ENCODE measurements at places on chromosomes 6 and 20.

DNA sequence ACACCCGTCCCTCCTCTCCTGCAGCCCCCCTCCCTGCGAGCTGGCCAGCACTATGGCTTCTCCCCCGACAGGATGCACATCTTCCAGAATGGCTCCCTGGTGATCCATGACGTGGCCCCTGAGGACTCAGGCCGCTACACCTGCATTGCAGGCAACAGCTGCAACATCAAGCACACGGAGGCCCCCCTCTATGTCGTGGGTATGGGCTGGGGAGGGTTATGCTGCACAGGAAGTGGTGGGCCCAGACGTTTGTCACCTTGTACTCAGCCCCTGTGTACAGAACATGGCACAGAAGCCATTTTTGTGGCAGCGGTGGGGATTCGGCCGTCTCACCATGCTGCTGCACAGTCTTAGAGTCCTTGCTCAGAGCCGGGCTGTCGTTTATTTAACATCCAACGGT is 29.0 kb upstream of the SRF start:
- DNase-seq: no peak

DNA sequence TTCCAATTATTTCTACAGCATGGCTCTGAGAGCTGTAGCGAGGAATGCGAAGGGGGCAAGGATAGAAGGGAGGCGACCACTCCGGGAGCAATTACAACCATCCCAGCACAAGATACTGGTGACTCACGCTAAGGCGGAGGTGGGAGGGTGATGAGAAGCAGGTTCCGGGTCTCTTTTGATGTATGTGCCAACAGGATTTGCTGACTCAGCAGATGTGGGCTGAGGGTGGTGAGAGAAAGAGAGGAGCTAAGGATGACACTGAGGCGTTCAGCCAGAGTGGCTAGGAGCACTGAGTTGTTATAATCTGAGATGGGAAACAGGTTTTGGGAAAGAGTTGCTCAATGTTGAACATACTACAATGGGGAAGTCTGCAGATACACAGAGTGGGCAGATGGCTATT is 9.3 kb upstream of the TXNDC5 start:
- peak; percentile 10 for DNase-seq

- DNase-seq: no peak
These were observed 160.0 kb downstream of the PLCB4 start for GRCh38 chr20:9228774-9229450.

DNA sequence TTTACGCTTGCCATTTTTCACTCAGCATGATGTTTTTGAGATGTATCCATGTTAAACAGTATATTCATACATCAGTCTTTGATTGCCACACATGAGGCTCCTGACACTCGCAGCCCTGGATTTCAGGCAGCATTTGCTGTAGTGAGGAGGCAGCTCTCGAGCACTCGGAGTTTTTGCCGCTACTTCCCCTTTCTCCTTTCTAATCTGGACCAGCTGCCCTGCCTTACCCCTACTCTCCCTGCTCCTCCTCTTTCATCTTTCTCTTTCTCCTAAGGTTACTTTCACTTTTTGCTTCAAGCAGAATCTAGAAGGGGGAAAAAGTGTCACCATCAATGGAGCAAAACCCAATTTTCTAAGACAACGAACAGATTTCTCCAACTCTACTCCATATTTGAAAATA is 5.9 kb upstream of the CST3 start:
- peak; percentile 78 for DNase-seq

- no peak for DNase-seq
These were observed 214.6 kb upstream of the SNX9 start for GRCh38 chr6:157608221-157609075.

GRCh38 chr20:32777177-32777956 is 15.2 kb downstream of the DNMT3B start:
- no peak for DNase-seq

DNA sequence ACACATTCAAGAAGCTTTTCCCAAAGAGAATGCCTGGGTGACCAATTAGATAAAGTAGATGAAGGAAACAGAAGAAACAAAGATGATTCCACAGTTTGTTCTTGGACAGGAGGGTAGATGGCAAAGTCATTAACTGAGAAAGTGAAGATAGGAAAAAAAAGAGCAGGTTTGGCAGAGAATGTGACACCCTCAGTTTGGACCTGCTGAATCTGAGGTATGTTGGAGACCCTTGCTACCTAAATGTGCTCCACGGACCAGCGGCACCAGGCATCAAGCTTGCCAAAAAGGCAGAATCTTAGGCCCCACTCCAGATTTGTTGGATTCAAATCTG is 49.7 kb downstream of the ARHGAP18 start:
- DNase-seq: no peak

DNA sequence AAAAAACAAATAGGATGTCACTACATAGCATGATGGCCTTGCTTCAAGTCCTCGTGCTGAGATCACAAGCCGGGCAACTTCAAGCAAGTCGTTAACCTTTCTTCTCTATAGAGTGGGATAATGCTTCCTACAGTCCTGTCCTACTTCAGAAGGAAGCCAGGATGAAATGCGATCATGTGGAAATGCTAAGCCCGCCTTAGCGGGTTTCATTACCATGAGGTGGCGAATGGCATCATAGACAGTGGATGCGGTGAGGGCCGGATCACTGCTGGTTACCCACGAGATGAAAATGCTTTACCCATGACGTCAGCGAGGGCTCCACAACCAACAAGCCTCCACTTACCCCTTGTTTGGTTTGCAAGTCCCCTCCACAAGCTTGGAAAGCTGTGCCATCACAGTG is 206.4 kb downstream of the TBXT start:
- DNase-seq: no peak

GRCh38 chr20:62820208-62820961 is 3.5 kb downstream of the COL9A3 start:
- DNase-seq: no peak

DNA sequence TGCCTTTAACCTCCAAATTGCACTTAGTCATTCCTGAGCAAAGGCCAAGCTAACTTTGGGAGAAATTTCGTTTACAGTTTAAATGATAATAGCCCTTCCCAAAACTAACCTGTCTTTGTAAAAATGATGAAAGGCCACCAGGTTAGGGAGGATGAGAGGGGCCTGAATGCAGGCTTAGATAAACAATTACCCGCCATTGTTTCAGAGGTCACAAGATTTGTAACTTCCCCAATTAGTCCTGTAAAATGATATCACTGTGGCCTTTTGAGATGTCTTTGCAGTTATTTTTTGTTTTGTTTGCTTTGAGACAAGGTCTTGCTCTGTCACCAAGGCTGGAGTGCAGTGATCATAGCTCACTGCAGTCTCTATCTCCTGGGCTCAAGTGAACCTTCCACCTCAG is 26.3 kb downstream of the GNL1 start:
- DNase-seq: peak; percentile 67

GRCh38 chr20:5686384-5687105 is 63.7 kb upstream of the SHLD1 start:
- no peak for DNase-seq

- no peak for DNase-seq
These were observed 153.5 kb upstream of the MLN start for GRCh38 chr6:33957131-33957891.

DNA sequence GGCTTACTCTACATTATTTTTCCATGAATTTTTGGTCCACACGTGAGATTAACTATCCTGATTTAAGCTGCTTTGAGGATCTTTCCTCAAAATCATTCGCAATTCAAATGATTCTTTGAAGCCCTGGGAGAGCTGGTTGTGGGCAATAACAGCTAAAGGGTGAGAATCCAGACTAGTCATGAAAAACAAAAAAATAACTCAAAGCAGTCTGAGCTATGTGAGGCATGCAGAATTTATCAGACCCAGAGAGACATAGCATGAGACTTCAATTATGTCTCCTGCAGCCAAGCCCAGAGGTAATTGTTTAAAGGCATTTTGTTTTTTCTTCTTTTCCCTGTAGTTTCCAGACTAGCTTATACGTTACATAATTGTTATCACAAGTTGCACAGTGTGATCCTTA is 517.3 kb upstream of the PTCHD4 start:
- DNase-seq: no peak

GRCh38 chr6:169251371-169251802 is 2.3 kb downstream of the THBS2 start:
- DNase-seq: no peak

DNA sequence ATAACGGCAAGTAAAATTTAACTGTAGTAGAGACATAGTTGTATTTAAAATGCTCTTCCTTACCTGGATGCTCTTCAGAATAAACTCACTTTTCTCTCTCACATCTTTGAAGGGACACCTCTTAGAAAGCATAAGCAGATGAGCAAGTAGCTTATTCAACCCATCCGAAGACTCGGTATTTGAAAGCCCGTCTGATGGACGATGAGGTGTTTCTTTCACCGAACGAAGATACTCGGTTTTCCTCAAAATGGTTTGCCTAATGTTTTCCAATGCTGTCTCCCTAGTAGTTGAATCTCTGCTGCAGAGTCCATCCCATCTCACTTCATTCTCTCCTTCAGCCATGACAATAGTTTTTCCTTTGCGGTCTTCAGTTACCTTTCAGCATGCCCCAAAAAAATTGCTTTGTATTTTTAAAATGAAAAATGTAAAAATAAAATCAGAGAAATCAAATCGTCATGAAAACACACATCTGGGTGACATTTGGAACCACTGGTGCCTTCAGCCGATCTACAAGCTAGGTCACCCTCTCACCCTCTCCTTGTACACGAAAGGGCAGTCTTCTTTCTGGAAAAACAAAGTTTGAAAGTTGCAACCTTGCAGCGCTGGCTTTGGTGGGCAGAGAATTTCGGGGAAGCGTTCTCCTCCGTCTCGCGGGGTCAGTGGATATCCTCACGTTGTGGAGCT is 772 bp downstream of the SESN1 start:
- DNase-seq: no peak

GRCh38 chr6:40791004-40791403 is 203.8 kb upstream of the LRFN2 start:
- no peak for DNase-seq

GRCh38 chr6:140441256-140441655 is 1066.8 kb upstream of the CITED2 start:
- peak; percentile 60 for DNase-seq

GRCh38 chr6:97068211-97068610 is 143.7 kb downstream of the KLHL32 start:
- DNase-seq: no peak

DNA sequence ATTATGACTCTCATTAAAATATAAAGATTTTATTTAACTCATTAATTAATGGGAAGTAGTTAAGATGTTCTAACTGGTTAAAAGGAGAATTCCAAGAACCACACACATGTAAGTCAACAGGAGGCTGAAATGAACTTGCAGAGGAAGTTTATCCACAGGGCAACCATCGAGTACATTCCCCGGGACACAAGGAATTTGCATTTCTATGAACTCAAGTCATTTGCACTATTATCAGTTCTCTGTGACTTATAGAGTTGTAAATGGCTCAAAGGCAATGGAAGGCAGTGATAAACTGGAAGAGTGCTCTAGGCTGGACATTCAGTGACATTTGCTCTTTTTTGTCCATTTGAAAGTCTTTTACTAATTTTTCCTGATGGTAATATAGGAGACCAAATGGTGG is 97.4 kb downstream of the SNX5 start:
- no peak for DNase-seq

DNA sequence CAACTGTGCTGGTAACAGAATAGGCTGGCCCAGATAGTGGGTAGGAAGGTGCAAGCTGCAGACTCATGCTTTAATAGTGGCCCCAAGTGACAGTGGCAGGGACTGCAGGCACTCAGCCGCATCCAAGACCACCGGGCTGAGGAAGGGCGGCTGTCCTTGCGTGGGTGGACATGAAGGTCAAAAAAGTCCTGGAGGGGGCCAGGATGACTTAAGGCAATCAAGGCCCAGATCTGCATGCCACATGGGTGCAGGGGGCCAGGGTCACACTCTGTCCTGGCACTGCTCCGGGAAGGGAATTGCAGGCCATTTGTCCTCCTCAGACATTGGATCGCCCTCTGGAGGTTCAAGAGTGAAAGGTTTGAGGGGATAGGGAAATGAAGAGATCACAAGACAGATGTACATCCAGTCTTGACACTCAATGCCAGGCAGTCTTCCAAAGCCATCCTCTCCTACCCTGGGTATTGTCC is 10.4 kb upstream of the VNN2 start:
- peak; percentile 79 for DNase-seq

- peak; percentile 29 for DNase-seq
These were observed 54.2 kb downstream of the RAB44 start for GRCh38 chr6:36751833-36752186.

GRCh38 chr6:35360349-35361138 is 18.2 kb downstream of the PPARD start:
- DNase-seq: peak; percentile 76

- no peak for DNase-seq
These were observed 136.5 kb upstream of the PDE10A start for GRCh38 chr6:165799391-165800153.

GRCh38 chr6:154361476-154361875 is 4.9 kb upstream of the IPCEF1 start:
- DNase-seq: no peak

DNA sequence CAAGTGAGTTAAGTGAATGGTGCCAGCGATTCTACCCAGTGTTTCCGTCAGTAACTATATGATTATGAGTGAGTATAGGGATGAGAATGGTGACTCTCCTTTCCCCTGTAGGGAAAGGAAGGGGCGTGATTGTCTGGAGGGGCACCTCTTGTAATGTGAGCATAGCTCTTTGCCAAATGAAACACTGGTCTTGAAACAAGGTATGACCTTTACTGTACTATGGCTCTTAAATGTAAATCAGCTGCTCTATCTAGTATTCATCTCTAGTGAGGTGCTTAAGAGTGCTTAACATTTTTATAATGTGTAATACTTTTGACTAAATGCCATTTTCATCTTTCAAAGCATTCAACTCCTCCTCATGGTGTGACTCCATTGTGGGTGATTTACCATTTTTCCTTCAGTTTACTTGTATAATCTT is 11.0 kb downstream of the PANK2 start:
- DNase-seq: no peak

DNA sequence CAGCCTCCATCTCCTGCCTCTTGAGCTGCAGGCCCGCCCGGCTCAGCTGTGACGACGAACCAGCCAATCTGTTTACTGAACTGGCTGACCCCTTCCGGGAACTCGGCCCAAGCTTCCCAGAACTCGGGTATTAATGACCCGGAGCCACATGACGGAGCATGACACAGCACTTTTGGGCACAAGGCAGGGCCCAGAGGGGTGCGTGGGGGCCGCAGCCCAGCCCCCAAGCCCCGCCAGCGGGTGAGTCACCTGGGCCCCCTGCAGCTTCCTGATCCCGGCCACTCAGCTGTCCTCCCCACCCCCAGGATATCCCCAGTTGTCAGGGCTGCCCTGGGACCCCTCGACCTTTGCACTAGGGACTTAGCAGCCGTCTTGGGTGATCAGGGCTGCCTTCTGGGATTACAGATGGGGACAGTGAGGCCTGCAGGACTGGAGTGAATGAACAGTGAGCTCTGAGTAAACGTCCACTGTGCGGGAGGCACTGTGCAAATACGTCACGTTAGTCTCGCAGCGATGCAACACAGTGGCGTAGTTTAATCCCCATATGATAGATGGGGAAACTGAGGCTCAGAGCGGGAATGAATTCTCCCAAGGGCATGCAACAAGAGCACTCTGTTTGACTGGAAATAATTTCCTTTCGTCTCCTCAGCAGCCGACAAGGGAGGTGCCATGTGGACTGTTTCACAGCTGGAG is 102.1 kb downstream of the CEBPB start:
- DNase-seq: peak; percentile 98

Data from inflammatory macrophage (primary cell).